Stimulated activated CD8-positive, alpha-beta memory T cell treated with anti-CD3 and anti-CD28 coated beads, Interleukin-4, amount 100 ng/mL, for 1 hour (primary cell): ENCODE measurements at places on chromosomes 12 and 14.

- DNase-seq: no peak
Observed at GRCh38 chr12:71999795-72000194, 61.1 kb downstream of the TPH2 start.

GRCh38 chr14:44041700-44042099 is 465.4 kb downstream of the FSCB start:
- DNase-seq: no peak

DNA sequence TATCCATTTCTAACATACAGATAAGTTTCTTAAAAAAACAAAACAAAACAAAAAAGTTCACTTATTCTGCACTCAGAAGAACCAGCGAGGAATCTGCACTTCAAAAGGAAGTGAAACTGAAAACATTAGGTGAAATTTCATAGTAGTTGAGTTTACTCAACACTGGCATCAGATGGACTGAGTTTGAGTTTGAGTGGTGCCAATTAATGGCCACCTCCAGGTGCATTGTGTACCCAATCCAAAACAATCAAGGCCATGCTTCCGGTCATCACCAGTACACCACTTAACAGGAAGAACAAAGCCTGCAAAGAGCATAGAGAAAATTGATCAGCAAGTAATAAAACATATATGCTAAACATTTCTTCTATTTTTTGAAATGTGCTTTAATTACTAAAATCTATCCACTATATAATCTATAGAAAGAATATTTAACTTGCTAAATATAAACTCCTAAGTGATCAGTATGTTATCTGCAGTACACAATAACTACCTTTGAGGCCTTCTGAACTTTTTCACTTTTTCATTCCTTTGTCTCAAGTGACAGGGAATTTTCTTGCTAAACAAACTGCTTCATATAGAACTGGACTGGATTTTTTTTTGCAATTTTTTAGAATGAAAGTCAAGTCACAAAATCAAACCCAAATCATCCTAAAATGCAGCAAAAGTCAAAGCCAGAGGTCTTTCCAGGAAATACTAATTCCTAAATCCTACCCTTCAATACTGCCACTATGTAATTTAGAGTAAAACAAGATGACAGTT is 11.5 kb downstream of the SLC38A2 start:
- no peak for DNase-seq

GRCh38 chr12:128259556-128260070 is 7.4 kb upstream of the TMEM132C start:
- no peak for DNase-seq

DNA sequence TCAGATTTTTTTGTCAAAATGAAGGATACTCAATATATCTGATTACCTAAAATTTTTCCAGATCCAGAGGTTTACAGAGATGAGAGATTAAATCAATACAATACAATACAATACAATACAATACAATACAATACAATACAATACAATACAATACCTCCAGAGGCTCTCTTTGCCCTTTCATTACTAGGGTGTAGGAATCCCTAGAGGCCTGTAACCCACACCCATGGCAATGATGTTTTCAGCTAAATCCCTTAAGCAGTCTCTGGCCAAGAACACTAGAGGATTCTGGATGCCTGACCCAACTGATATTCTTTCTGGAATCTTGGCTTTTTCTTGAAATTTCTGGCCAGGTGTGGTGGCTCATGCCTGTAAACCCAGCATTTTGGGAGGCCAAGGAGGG is 23.7 kb upstream of the AEBP2 start:
- no peak for DNase-seq

GRCh38 chr12:53492188-53492587 is 7.1 kb downstream of the MAP3K12 start:
- no peak for DNase-seq

GRCh38 chr14:58193542-58193941 is 6.4 kb upstream of the ACTR10 start:
- DNase-seq: no peak

GRCh38 chr12:25684070-25684469 is 131.0 kb upstream of the LMNTD1 start:
- DNase-seq: no peak

DNA sequence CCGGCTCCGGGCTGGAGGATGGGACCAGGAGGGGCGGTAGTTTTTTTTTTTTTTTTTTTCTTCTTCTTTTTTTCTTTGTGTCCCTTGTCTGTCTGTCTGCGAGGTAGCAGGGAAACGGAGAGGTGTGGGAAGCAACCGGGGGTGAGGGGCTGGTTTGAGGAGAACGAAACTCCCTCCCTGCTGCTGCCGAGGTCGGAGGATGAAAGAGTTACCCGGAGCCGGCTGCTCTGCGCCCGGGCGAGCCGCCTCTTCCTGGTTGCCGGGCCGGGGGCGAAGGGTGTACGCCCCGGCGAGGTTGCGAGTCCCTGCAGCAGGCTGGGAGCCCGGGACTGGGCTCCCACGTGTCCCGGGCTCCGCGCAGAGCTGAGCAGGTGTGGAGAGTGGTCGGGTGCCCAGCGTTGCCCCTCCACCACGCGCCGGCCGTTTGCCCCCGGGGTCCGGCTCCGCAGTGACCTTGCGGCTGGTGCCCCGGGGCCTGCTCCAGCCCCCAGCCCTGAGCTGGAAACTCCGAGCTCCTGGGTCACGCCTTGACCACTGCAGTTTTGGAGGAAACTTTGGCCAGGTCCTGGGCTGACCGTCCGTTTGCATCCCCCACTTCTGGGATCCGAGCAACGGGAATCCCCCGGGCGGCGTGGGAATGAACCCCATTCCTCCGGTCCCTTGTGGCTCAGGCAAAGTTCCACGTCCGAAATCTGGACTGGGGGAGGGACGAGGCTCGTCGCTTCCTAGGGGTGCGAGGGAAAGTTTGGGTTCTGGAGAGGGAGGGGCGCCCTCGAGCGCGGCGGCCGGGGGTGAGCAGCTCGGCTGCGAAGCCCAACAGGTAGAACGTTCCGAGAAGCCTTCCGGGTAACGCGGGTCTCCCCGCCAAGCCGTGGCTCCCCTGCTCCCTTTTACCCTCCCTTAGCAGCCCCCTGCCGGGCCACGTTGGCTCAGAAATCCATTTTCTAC is 1.3 kb downstream of the CHST11 start:
- no peak for DNase-seq

GRCh38 chr14:51079489-51079888 is 15.4 kb downstream of the TRIM9 start:
- DNase-seq: no peak

DNA sequence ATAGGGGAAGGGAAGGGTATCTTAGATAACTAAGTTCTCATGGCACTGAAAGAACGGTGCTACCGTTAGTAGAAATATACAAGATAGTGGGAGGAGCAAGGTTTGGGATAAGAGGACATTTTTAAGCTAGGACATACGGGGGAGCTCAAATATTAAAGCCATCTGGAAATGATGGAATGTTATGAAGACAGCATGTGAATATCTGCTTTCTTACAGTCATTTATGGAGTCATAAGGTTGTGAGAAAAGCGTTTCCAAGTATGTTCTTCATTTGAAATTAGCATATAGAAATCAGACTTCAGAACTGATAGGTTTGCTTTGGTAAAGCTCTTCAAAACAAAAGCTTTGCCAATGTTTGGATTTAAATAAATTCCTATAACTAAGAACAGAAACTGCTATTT is 62.3 kb downstream of the OTOGL start:
- DNase-seq: no peak

DNA sequence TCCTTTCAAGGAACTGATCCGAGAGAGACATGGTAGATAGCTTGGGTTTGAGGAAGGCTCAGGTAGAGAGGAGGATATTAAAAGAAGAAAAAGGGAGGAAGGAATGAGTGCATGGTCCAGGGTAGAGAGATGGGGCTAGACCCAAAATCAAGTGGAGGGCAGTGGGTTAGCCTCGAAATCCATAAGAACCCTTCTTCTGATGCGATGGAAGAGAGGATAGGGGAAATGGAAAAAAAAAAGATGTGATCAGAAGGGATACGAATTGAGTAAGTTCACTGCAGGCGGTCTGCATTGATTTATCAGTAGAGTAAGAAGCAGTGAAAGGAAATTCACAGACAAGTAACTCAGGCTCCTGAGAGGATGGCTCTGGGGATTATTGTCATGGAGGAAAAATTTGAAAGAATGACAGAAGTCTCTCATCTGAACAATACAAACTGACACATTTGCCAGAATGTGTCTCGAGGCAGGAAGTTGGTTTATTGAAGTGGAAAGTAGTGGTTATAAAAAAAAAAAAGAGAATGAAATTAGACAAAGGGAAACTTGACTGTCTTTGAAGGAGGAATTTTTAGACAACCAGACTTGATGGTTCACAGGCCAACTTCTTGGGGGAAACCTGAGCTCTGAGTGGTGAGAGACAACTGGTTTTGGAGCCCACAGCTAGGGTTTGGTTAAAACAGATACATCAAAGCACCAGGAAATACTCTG is 10.2 kb downstream of the PPFIBP1 start:
- DNase-seq: no peak
